ENCODE measurements at places on chromosomes 12 and 14. TPM values are rescaled to one million over a fixed set of nuclear protein-coding genes. Genes with fewer than 3 reads are reported as not detected.

DNA sequence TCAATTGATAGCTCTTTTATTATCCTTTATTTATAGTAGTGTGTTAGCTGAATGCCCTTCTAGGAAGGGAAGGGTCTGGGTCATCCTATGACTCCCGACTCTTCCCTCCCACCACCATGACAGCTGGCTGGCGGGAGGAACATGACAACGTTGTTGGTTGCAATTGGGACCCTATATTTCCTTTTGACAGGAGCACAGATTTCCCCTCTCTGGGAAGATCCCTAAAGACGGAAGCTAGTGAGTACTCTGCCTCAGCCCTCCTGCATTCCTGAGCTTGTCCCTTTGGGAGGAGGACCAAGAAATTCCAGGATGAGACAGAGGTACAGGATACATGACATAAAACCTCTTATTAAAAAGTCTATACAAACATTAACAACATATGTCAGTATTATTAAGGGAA is 485.4 kb downstream of the NAV3 start:
- no peak overlapping the region for H3K27ac ChIP-seq
- no peaks in the 10 kb centered on the region for H3K27me3 ChIP-seq
- DNase-seq: no peak
- no peaks in the 10 kb centered on the region for H3K4me1 ChIP-seq

GRCh38 chr12:124151583-124151982 is 143.3 kb upstream of the RFLNA start:
- H3K4me1 ChIP-seq: no peaks in the 10 kb centered on the region
- no peaks in the 10 kb centered on the region for H3K27me3 ChIP-seq
- H3K36me3 ChIP-seq: no peaks in the 10 kb centered on the region
- no peak overlapping the region for H3K27ac ChIP-seq
- H3K4me3 ChIP-seq: no peak overlapping the region

TAOK3 gene
- total RNA-seq: 44.9 TPM

GRCh38 chr14:68690089-68690958 is 102.5 kb downstream of the ZFP36L1 start:
- H3K27me3 ChIP-seq: no peaks in the 10 kb centered on the region
- H3K36me3 ChIP-seq: no peaks in the 10 kb centered on the region
- no peak for DNase-seq
- peak overlapping the region; percentile 13 for H3K27ac ChIP-seq
- H3K4me3 ChIP-seq: no peak overlapping the region
- peaks cover 70% of the 10 kb centered on the region for H3K4me1 ChIP-seq

KIF5A gene
- 2.1 TPM for total RNA-seq

DNA sequence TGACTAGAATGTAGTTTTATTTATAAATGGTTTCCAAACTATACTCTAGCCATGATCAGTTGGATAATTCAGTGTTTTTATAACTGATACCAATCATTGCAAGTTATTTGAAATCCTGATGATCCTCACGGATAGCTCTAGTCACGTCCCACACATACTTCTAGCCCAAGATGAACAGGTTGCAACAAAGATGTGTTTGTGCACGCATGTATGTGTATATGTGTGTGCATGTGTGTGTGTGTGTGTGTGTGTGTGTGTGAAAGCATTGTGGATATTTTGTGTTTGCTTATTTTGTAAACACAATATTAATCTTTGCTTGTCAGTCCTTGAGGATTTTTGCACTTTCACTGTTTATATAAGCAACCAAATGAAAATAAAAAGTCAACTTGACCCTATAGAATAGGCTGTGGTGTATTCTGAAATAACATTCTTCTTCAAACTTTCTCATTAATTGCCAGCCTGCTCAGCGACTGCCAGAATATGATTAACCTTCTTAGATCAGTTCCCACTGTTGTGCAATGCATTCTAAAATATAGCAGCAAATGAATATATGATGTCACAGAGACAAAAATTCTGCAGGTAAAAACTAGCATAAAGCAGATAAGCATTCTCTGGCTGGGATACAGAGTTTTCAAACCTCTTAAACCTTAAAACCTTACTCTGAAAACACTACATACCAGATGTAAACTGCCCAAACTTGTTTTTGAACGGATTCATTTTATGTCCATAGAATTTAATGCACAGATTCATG is 48.8 kb upstream of the HIF1A start:
- no peak overlapping the region for H3K27ac ChIP-seq
- no peaks in the 10 kb centered on the region for H3K36me3 ChIP-seq
- no peak overlapping the region for H3K4me3 ChIP-seq
- DNase-seq: no peak

- H3K27me3 ChIP-seq: no peaks in the 10 kb centered on the region
- H3K4me1 ChIP-seq: peaks cover 17% of the 10 kb centered on the region
- no peak for DNase-seq
- H3K27ac ChIP-seq: no peak overlapping the region
- no peaks in the 10 kb centered on the region for H3K36me3 ChIP-seq
Observed at GRCh38 chr14:100212476-100213333, 26.2 kb upstream of the YY1 start.

KLRC1 gene
- not detected for total RNA-seq

MIP gene
- total RNA-seq: not detected

DNA sequence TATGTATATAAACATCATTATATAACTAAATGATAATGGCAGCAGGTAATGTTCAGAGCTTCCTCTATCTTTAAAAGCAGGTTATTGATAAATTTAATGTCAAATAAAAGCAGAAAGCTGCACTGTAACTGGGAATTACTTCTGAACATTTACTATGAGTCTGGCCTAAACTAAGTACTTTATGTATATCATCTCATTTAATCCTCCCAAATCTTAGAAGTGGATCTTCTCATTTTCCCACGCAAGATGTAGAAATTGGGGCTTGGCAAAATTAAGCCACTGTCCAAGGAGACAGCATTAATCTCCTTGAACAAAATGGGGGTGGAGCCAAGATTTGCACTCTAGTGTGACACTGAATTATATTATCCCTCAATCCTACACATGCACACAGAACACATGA is 5.7 kb downstream of the NIN start:
- H3K4me3 ChIP-seq: no peak overlapping the region
- H3K27me3 ChIP-seq: no peaks in the 10 kb centered on the region
- DNase-seq: peak; percentile 26
- H3K4me1 ChIP-seq: peaks cover 56% of the 10 kb centered on the region
- no peak overlapping the region for H3K27ac ChIP-seq
- H3K36me3 ChIP-seq: no peaks in the 10 kb centered on the region

Measured in esophagus muscularis mucosa (tissue), 4 donors.